ENCODE measurements at places on chromosomes 16 and 17.

DNA sequence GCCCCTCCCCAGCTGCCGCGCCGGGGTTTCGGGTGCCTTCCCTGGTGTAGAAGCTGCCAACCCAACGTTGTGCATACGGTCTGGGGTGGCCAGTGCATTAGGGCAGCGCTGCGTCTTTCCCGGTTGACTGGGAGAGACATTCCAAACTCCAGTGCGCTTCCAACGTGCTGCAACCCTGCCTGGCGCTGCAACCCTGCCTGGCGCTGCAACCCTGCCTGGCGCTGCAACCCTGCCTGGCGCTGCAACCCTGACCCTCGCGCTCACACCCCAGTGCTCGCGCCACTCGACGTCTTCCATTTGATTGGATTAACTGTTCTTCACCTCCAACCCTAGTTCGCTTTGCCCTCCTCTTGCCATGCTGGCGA lies 488 bp upstream of the HAP1 start:
- no peak for DNase-seq

- DNase-seq = no peak
Measured at GRCh38 chr17:77808686-77809425, 149.6 kb upstream of the TNRC6C start.

- DNase-seq = no peak
Measured at GRCh38 chr16:82796047-82796446, 169.3 kb downstream of the CDH13 start.

DNA sequence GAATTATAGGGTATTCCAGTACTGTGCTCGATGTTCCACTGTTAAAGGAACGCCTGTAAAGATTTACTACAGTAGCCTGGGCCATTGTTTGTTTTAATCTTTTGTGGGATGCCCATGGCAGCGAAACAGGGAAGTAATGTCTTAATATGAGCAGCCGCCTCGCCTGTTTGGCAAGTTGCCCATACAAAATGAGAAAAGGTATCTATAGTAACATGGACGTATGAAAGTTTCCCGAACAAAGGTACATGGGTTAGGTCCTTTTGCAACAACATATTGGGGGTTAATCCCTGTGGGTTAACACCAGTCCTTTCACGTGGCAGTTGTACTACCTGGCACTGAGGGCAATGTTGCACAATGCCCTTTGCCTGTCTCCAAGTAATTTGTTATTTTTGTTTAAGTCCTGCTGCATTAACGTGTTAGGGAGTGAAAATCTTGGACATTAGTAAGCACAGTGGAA lies 21.1 kb upstream of the TMC5 start:
- no peak for DNase-seq

GRCh38 chr16:54648575-54648974 lies 282.1 kb upstream of the IRX5 start:
- no peak for DNase-seq

GRCh38 chr17:32878211-32878610 lies 1.3 kb upstream of the MYO1D start:
- no peak for DNase-seq

DNA sequence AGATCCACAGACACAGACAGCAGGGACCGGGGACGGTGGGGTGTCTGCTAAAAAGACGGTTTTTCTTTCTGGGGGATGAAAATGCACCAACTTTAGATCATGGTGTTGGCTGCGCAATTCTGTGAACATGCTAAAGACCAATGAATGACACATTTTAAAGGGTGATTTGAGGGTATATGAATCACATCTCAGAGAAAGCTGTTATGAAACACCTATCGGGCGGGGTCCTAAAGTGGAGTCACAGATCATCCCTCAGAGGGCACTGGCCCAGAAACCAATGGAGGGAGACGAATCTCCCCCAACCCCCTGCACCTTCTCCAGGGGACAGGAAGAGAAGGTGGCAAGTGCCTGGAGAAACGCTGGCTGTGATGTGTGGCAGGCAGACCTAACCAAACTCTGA lies 26.0 kb downstream of the KLHDC4 start:
- DNase-seq = no peak

GRCh38 chr16:57574646-57575467 lies 32.4 kb downstream of the ADGRG5 start:
- no peak for DNase-seq
